ENCODE measurements at places on chromosomes 12 and 14.

- no peak for DNase-seq
Observed at GRCh38 chr12:102966200-102966863, 8.9 kb downstream of the ASCL1 start.

DNA sequence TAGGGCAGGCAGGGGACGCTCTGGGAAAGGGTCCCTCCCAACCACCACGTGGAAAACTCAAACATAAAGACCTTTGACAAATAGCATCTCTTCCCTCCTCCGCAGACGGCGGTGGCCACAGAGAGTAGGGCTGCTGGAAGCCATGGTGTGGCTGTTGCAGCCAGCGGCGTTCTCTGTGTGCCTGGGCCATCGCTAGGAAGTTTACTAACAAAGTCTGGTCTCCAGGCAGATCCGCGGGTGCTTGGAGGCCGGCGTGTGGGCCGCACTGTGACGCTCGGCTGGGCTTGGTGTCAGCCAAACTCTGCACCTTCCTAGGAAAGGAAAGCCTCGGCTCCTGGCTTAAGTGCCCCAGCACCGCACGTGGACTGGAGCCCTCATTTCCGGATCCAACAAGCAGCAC is 65.6 kb downstream of the CCDC88C start:
- DNase-seq, result peak; percentile 10

- DNase-seq, result no peak
Observed at GRCh38 chr12:67263471-67263870, 5.7 kb upstream of the CAND1 start.

DNA sequence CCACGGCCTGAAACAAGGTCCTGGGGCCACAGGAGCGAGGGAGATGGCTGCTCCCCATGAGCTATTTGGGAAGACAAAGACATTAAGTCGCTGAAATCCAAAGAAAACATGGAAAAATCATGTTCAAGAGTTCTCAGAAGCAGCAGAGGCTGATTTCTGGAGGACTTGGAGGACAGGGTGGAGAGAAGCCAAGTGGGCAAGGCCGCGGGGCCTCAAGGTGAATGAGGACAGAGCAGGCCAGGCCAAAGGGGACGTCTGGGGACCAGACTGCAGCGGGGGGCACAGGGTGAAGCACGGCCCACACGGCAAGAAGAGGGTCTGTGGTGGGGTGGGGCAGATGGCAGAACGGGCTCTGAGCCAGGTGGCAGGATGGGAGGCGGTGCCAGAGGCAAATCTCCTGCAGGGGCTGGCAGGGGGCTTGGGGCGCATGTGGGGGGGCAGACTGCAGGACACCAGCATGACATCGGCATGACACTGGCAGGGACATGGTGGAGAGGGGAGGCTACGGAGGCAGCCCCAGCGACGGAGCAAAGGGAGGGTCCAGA is 48.9 kb downstream of the RNF34 start:
- no peak for DNase-seq

- DNase-seq, result no peak
Observed at GRCh38 chr12:131773582-131774221, 54.5 kb upstream of the MMP17 start.

GRCh38 chr14:59190372-59190771 is 1.9 kb downstream of the DAAM1 start:
- peak; percentile 34 for DNase-seq

DNA sequence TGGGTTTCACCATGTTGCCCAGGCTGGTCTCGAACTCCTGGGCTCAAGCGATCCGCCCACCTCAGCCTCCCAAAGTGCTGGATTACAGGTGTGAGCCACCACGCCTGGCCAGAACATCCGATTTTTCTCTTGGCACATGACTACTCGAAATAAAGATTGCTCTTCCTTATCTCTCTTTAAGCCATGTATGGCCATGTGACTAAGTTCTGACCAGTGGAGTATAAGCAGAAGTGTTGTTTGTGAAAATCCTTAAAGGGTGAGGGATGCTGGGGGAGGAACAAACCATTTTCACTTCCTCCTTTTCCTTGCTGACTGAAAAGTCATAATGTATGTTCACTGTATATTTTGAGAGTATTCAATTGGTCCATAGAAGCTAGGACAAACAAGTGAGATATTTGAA is 50.7 kb upstream of the ATF7IP start:
- no peak for DNase-seq

GRCh38 chr12:90120627-90121026 is 412.0 kb upstream of the ATP2B1 start:
- no peak for DNase-seq

DNA sequence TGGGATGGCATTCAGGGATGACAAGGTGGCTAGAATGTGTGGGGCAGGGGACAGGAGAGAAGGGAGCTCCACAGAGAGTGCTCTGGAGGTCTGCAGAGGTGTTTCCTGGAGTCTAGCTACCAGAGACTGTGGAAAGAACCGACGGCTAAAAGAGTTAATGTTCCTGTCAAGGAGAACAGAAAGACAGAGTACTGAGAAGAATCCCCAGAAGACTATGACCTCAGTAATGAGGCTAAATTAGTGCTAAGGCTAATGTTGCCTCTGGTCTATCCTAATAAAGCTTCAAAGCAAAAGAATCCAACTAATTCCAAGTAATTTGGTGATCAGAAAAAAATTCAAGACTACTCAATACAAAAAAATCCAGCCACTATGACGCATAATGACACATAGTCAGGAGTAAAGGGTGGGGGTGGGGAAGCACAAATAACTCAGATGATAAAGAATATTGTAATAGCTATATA is 44.7 kb downstream of the FERMT2 start:
- DNase-seq, result peak; percentile 94

DNA sequence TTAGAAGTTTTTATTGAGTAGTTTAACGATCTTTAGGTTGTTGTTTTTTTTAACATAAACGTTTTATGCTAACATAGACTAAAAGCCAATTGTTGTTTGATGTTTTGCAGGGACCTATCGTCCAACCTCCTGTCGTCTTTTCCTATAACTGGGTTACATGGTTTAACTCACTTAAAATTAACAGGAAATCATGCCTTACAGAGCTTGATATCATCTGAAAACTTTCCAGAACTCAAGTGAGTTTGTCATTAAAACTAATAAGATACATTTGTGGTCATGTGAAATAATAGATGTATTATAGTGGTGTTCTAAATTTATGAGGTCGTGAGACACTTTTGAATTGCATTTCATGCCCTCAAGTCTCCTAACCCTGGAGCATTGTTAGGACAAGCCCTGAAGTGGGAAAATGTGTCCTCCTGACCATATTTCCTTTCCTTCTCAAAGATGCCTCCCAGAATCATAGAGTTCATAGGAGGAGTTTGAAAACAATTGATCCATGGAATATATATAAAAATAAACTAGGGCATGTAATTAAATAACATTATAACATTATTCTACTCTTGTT is 84.9 kb downstream of the ZFC3H1 start:
- DNase-seq, result no peak

GRCh38 chr12:85759623-85760022 is 76.6 kb downstream of the RASSF9 start:
- DNase-seq, result no peak

DNA sequence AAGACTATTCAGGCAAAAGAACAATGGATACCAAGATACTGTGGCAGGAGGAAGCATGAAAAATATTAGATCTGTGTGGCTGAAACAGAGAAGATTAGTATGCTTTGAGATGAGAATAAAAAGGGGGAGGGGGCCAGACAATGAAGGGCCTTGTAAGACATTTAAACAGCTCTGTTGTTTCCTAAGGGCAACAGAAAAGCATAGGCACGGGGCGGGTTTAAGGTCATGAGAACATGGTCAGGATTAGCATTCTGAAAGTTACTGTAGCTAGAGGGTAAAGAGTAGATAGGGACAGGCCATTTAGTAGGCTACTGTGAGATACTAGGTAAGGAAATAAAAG is 18.6 kb downstream of the INTS13 start:
- DNase-seq, result no peak

Data from EL (cell line).